Adrenal gland (tissue), 19 donors: ENCODE measurements at places on chromosomes 2 and 18.
A peak's percentile ranks its signal among the peaks of the same experiment; 100 is the strongest.

DNA sequence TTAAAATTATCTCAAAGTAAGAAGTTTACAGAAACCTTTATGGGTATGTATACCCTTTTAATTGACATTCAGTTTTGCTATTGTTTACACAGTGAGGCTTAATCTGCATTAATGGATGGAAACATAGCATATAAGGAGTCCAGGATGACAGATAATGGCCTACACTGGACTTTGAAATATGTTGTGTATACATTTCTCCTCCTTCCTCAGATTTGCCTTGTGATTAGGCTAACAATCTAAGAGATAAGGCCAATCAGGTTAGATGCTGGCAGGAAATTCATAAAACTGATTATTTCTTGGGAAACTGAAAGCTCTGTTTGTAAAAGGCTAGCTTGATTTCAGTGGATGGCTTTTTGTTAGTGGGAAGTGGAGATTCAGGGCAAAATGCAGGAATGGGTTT, 191.9 kb downstream of the LDLRAD4 start:
- H3K27ac ChIP-seq = no peak overlapping the region
- no peaks in the 10 kb centered on the region for H3K27me3 ChIP-seq
- H3K4me1 ChIP-seq = peaks cover 7% of the 10 kb centered on the region

DNA sequence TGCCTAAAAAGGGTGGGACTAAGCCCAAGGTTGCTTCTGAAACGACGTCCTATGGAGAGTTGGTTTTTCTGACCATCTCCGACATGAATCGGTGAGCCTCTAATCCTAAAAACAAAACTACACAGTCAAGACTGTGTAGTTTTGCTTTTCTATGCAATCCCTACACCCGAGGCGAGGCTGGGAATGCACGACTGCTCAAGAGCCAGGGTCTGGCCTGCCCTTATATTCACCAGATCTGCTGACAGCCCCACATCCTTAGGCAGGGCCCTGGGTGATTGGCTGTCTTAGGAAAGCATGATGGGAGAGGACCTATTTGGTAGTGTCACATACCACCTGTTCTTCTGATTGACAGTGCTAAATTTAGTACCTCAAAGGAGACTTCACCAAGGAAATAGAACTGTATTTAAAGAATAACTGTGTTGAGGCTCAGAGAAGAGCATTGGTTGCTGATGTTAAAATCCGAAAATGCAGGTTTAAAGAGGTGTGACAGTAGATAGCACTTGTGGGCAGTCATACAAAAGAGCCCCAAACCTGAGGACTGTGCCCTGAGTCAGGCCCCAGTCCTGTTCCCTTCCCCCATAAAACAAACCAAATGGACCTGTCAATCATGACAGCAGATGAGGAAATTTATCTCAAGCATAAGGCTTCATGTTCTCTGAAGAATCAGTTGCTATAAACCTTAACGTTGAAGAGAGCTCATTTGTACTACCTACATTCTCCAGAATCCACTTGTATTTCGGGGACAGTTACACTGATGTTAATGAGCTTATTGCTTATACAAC, at the start of gene TTN:
TSS of gene TTN (minus strand) at position 197 of the 782 bp plus-strand sequence. CDS start 2,781 bp downstream, outside the sequence.
- no peaks in the 10 kb centered on the region for H3K27me3 ChIP-seq
- no peaks in the 10 kb centered on the region for H3K36me3 ChIP-seq
- H3K4me1 ChIP-seq = peaks cover 10% of the 10 kb centered on the region
- DNase-seq = no peak

DNA sequence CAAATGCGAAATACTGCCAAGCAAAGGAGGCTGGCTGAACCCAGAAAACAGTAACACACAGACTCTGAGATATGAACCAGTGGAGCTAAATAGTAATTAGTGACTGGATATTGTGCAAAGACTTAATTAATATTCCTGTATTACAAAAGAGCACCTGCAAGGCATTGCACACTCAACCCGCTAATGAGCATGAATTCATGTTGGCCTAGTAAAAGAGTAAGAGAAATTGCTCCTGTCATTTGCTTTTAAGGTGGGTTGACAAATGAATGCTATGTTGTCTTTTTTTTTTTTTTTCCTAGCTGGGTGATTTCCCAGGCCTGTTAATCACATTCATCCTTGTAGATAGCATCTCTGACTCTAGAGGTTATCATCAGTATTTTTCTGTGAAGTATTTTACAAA, 87.0 kb upstream of the CERS6 start:
- DNase-seq = no peak
- no peak overlapping the region for H3K27ac ChIP-seq
- H3K4me3 ChIP-seq = no peak overlapping the region
- no peaks in the 10 kb centered on the region for H3K4me1 ChIP-seq

DNA sequence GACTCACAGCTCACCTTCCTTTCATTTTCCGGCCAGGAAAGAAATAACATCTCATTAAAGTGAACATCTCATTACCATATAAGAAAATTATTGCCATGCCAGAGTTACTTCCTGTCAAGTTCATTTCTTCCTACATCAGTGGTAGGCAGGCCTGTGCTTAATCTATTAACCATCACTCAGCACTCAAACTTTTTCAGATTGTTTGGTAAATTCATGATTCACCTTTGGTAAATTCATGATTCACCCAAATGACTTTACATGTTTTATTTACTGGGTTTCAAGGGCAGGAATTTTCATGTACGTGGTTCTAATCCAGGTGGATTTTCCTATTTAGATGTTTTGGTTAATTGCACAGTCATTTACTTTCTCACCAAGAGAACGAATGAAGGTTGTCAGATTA, 116.5 kb downstream of the CSRNP3 start:
- H3K4me1 ChIP-seq = peaks cover 10% of the 10 kb centered on the region
- DNase-seq = no peak
- H3K27me3 ChIP-seq = no peaks in the 10 kb centered on the region
- H3K4me3 ChIP-seq = no peak overlapping the region
- no peaks in the 10 kb centered on the region for H3K36me3 ChIP-seq

DNA sequence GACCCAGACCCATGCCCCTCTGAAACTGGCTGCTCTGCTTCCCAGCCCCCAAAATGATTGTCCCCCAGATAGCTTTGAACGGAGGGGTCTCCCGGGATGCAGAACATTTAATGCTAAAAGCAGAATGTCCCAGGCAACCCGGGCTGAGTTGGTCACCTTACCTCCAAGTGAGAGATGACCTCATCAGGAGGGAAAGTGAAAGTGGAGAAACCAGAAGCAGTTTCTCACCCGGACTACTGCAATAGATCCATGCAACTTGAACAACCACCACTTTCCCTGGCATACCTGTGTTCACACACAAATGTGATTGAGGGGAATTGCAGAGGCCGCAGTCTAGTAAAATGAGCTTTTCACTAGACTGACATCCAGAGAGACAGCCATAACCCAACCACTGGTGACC, 75.3 kb upstream of the NPAS2 start:
- H3K27ac ChIP-seq = no peak overlapping the region
- no peak overlapping the region for H3K4me3 ChIP-seq
- no peak for DNase-seq

DNA sequence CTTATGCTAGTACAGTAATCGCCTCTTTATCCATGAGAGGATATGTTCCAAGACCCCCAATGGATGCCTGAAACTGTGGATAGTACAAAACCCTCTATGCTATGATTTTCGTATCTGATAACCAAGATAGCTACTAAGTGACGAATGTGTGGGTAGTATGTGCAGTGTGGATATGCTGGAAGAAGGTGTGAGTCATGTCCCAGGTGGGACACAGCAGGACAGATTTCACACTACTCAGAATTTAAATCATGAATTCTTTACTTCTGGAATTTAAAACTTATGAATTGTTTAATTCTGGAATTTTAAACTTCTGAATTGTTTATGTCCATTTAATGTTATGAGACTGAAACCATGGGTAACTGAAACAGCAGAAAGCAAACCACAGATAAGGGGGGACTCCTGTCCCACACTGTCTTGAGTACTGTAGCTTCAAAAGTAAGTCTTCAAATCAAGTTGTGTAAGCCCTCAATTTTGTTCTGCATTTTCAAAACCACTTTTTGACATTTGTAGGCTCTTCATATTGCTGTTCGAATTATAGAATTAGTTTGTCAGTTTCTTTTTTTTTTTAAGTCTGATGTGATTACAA, 116.0 kb downstream of the LTBP1 start:
- no peaks in the 10 kb centered on the region for H3K36me3 ChIP-seq
- no peak overlapping the region for H3K27ac ChIP-seq
- peaks cover 5% of the 10 kb centered on the region for H3K4me1 ChIP-seq
- H3K27me3 ChIP-seq = no peaks in the 10 kb centered on the region

GRCh38 chr2:237310515-237311114, 103.3 kb downstream of the COL6A3 start:
- H3K4me1 ChIP-seq = peaks cover 26% of the 10 kb centered on the region
- no peaks in the 10 kb centered on the region for H3K36me3 ChIP-seq
- no peak for DNase-seq
- H3K27me3 ChIP-seq = no peaks in the 10 kb centered on the region
- no peak overlapping the region for H3K4me3 ChIP-seq
- no peak overlapping the region for H3K27ac ChIP-seq

- DNase-seq = peak; percentile 21
- H3K36me3 ChIP-seq = no peaks in the 10 kb centered on the region
These were observed 17.8 kb upstream of the KCNK3 start for GRCh38 chr2:26674771-26675170.

DNA sequence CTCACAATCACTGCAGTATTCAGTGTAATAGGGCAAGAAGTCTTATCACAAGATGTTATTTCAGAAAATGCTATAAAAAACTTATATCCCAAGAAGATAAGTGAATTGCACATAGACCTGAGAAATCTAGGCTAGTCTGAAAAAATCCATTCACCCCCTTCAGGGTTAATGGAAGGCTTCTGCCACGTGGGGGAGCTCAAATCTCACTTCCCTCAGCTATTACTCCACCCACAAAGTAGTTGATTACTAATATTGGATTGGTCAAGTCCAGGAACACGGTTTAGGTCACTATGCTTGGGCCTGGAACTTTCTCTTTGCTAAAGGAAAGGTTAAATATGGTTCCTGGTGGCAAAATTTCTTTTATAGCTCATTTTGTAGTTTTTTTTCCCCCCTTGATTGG, 51.2 kb upstream of the ADAM23 start:
- DNase-seq = peak; percentile 64
- no peak overlapping the region for H3K27ac ChIP-seq
- H3K27me3 ChIP-seq = no peaks in the 10 kb centered on the region
- H3K4me1 ChIP-seq = no peaks in the 10 kb centered on the region
- H3K4me3 ChIP-seq = no peak overlapping the region

DNA sequence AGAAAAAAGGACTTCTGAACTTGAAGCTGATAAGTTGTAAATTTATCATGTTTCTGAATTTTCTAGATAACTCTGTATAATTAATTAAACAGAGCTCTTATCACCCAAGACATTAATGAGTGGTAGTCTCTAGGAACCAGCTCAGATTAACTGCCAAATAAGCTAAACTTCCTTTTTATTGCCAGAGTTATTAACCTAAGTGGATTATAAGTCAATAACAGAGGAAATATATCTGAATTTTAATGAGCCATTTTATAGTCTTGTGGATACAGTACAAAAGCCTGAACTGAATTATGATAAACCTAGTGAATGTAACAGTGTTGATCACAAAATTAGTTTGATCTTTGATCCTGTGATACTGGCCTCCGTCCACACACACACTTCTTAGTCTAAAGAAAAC, 111.5 kb downstream of the COMMD1 start:
- H3K36me3 ChIP-seq = no peaks in the 10 kb centered on the region
- H3K27me3 ChIP-seq = no peaks in the 10 kb centered on the region
- peaks cover 5% of the 10 kb centered on the region for H3K4me1 ChIP-seq
- no peak for DNase-seq
- no peak overlapping the region for H3K27ac ChIP-seq
- no peak overlapping the region for H3K4me3 ChIP-seq

- no peak for DNase-seq
- no peak overlapping the region for H3K27ac ChIP-seq
- H3K36me3 ChIP-seq = no peaks in the 10 kb centered on the region
- H3K27me3 ChIP-seq = no peaks in the 10 kb centered on the region
- no peak overlapping the region for H3K4me3 ChIP-seq
These were observed 165.0 kb upstream of the CCDC68 start for GRCh38 chr18:55124078-55124763.

GRCh38 chr2:215724146-215724545, 288.3 kb upstream of the FN1 start:
- no peak for DNase-seq
- H3K4me3 ChIP-seq = no peak overlapping the region
- H3K27me3 ChIP-seq = no peaks in the 10 kb centered on the region
- no peak overlapping the region for H3K27ac ChIP-seq
- H3K36me3 ChIP-seq = no peaks in the 10 kb centered on the region
- H3K4me1 ChIP-seq = no peaks in the 10 kb centered on the region

- no peaks in the 10 kb centered on the region for H3K27me3 ChIP-seq
- no peak overlapping the region for H3K27ac ChIP-seq
These were observed 54.2 kb downstream of the HK2 start for GRCh38 chr2:74887960-74888700.

DNA sequence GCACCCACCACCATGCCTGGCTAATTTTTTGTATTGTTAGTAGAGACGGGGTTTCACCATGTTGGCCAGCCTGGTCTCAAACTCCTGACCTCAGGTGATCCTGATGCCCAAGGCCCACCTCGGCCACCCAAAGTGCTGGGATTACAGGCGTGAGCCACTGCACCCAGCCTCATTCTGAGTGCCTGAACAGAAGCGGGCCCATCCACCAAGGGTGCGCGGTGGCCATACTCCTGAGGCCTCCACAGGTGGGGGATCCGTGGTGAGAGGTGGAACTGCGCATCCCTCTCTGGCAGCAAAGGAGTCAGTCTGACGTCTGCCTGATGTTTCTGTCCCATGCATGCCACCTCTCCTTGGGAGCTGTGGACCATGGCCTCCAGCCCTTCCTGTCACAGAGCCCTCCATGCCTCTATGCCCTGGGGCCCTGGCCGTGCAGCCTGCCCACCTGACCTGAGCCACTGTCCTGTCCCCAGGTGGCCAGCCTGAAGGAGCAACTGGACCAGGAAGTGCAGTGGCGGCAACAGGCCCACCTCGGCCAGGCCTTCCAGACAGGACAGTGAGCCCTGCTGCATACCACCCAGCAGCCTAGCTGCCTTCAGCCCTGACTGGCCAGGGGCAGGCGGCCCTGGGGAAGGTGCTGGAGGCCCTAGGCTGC, 7.6 kb upstream of the SNED1 start:
- H3K4me1 ChIP-seq = peaks cover 21% of the 10 kb centered on the region
- H3K27ac ChIP-seq = peak overlapping the region; percentile 82
- peak; percentile 11 for DNase-seq
- no peaks in the 10 kb centered on the region for H3K27me3 ChIP-seq

- H3K27ac ChIP-seq = no peak overlapping the region
- no peak overlapping the region for H3K4me3 ChIP-seq
- no peaks in the 10 kb centered on the region for H3K27me3 ChIP-seq
These were observed 15.5 kb upstream of the PRKCE start for GRCh38 chr2:45636008-45636407.

- H3K27ac ChIP-seq = no peak overlapping the region
- no peaks in the 10 kb centered on the region for H3K36me3 ChIP-seq
- no peaks in the 10 kb centered on the region for H3K27me3 ChIP-seq
- no peak for DNase-seq
These were observed 156.6 kb downstream of the HAUS1 start for GRCh38 chr18:46260879-46261143.

DNA sequence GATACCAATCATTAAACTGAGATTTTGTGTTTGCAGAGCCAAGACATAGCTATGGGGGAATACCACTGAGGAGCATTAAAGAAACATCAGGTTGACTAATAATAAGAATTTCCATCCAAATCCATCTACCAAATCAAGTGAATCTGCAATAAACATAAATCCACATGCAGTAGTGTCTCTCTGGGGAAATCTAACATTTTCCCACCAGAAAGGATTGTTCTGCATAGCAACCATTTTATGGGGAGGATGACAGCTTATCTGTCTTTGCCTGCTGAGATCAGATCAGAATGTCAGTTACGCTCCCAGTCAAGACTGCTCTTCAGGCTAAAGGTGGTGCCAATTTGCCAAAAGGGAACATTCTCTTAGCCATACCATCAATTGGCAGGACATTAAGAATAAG, 1098.9 kb upstream of the CHAC2 start:
- H3K4me1 ChIP-seq = no peaks in the 10 kb centered on the region
- no peak overlapping the region for H3K4me3 ChIP-seq
- no peaks in the 10 kb centered on the region for H3K36me3 ChIP-seq
- no peak for DNase-seq
